DND-41 (cell line): ENCODE measurements at places on chromosomes 13 and 19.

DNA sequence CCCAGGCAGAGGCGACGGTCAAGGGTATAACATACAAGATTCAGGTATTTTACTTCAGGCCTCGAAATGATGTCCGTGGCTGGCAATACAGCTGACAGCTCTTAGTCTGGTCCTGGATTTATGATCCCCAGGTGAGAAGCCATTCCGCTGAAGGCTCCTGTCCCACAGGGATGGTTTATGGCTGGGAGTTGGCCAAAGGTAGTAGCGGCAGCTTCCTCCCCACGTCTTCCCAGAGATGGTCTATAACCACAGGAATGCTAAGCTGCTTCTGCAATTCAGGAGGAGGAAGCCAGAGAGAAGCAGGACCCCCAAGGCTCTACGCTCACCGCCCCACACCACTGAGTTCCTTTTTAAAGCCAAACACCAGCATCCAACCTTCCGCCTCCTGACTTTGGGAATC, 27.1 kb downstream of the OLFM2 start:
- no peak for DNase-seq

- DNase-seq, result peak; percentile 60
Measured at GRCh38 chr19:36488846-36489117, 579 bp downstream of the ZNF566 start.

- DNase-seq, result peak; percentile 38
Measured at GRCh38 chr19:11378319-11379189, 4.1 kb downstream of the SWSAP1 start.

DNA sequence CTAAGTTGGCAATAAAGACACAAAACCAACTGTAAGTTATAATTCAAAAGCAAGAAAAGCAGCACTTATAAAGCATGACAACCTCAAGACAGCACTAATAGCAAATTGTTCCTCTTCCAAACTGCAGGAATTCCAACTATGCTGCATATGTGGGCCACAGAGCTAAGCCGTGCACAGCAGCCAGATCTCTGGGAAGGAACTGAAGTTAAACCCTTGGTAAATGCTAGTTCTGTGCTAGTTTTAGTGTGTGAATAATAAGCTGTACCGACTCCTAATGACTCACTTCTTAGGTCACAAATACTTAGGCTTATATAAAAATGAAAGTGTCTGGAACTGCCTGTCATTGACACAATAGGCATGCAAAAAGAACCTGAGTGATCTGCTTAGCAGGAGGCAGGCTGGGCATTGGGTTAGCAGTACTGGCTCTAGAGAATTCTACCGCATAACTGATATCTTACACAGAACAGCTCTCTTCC, 21.2 kb upstream of the GTF3A start:
- DNase-seq, result no peak

GRCh38 chr13:99289674-99290337, 17.4 kb downstream of the GPR183 start:
- DNase-seq, result no peak

DNA sequence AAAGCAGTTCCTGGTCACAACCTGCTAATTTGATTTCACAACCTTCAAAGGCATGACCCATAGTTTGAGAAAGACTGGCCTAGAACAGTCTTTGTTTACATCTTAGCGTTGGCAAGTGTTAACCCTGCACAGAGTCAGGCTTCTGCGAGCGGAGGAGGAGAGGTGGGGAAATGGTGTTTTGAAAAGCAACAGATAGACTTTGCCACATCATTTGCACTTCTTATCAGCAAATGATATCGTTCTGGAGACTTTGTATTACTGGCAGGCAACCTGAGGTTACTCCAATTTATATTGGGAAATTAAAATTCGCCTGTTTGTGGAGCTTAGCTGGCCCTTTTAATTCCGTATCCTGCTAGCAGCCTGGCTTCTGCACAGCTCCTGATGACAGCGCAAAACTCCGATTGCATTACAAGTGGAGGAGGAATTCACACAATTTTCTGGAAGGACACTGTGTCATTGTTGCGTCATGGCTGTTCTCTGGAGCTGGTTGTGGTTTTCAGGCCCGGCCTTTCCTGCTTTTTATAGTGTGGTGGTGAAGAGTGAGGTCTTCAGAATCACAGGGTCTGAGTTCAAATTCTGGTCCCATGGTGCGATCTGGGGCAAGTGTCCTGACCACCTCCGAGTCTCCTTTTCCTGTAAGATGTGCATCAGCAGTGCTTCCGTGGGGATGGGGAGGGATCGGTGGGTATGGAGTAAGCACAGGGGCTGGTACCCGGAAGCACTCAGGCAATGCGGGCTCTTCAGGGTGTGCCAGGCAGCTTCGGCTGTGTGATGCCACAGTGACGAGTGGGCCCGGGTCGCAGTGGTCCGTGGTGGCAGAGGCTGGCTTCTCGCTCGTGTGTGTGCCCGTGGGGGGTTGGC, 49.1 kb upstream of the EHD2 start:
- no peak for DNase-seq

GRCh38 chr13:97495678-97496077, 61.7 kb downstream of the RAP2A start:
- DNase-seq, result no peak

DNA sequence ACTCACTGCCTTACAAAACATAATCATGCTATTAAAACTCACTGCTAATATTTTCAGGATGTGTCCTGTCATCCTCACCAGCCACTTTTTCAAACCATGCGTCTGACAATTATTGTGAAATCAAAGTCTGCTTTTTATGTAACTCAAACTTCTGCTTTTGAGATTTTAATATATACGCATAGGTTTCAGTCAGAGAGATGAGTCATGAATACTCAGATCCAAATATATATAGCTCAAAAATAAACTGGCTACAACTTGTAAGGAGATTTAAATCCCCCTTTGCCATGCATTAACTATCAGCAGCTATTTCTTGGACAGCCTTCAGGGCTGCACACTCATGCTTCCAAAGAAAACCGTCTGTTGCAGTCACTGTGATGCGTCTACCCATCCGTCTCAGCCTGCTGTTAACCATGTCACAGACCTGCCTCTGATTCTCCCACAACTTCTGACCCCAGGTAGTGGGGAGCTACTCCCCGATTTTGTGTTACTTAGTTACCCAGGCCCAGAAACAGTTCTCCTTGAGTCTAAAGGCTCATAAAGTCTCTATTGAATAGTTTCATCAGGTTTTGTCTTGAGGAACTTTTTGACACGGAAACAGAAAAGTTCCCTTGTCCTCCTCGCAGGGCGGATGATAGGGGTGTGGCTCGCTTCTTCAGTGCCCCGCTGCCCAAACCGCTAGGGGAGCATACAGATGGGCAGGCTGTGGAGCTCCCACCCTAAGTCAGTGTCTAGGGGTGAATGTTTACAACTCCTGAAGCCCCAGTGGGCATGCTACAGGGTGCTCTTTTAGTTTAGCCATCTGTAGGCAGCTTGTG, 33.8 kb upstream of the SGCG start:
- DNase-seq, result no peak

GRCh38 chr13:37453246-37453645, 145.3 kb downstream of the POSTN start:
- no peak for DNase-seq

DNA sequence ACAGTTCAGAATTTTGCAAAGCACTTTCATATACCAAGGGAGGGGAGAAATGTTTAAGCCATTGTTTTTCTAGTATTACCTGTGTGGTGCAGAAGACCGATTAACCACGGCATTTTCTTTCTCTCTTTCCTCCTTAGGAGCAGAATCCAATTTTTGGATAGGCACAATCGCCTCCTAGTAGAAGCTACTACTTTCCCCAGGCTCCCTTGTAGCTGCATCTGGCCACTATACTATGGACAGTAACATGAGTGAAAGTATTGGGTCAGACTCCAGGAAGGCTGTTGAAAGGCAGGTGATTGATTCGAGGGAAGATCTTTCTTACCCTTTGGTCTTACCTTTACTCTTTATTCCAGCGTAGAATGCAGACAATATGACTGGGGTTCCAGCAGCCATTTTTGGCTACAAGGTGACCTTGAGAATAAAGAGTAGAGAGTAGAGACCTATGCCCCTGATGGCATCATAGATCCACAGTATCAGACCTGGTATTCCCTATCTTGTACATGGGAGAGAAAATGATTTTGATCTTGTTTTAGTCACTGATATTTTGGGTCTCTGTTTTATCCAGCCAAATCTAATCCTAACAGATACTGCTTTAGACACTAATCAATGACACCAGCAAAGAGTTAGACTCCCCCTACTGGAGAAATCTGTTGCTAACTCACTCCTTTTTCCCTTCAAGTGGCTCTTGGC, 77.0 kb downstream of the LRRC63 start:
- DNase-seq, result peak; percentile 46

DNA sequence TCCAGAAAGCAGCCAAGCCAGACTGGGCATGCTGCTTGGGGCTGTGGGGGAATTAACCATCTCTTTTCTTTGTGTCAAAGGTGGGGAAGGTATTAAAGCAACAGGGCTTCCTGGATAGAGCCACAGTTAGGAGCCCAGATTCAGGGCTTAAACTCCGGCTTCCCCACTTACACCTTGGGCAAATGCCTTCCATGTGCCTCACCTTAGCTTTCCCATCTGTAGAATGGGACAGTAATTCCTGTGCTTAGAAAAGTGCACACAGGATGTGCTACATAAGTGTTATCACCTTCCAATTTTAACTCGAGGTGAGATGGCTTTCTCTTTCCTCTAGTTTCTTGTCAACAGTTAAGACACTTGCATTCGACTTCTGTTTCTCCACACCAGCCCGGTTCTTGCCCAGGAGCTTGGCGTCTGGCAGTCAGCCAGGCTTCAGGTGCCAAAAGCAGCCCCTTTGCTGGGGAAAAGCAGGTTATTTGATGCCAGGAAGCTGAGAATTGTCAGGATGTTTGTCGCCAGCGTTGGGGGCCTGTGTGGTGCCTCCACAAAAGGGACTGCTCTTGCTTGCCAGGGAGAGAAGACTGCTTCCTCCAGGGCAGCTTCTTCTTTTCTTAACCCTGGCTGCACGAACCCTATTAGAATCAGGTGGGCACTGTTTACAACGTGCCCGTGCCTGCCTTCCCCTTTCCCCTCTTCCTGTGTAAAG, 79.2 kb downstream of the SIPA1L3 start:
- peak; percentile 11 for DNase-seq

- DNase-seq, result no peak
Measured at GRCh38 chr13:30856005-30856790, 49.9 kb upstream of the MEDAG start.
